ENCODE measurements at places on chromosomes 6 and 20. TPM values are rescaled to one million over a fixed set of nuclear protein-coding genes. Genes with fewer than 3 reads are reported as not detected.

DNA sequence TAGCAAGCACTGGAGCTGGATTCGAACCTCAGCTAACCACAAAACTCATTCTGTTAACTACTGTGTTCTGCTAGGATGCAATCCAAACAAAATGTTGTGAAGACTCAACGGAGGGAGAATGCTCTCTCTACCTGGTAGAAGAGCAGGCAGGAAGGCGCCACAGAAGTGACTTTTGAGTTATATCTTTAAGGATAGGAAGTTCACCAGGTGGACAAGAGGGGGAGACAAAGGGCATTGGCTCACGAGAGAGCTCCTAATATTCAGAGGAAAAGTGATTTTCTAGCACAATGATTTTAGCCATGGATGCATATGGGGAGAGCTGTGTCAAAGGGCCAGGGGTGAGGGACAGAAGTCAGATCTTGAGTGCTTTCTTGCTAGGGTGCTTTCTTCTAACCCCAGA lies 108.4 kb upstream of the MAFB start:
- peak; percentile 33 for DNase-seq

Gene PRKN
- 3.8 TPM for total RNA-seq

DNA sequence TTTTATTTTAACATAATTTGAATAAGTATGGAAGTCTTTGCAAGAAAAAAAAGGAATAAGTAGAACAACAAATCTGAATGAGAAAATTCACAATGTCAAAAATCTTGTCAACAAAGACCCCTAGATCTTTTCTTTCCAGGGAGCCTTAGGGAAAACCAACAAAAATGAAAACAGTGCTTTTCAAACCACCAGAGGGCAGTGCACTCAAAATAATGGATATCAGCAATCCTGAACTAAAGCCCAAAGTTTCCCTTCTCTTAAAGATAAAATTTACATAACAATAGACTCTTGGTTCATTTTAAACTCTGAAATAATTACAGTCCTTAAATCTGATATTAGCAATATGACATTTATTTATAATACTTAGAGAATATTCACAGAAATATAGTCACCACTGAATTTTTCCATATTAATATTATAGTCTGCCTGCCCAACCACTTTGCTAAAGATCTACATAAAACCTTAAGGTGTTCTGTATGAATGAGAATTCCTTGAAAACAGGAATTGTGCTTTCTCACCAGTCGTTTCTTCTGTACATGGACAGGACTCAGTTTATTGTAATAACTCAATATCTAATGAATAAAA lies 105.3 kb upstream of the BMP5 start:
- DNase-seq = peak; percentile 46

- no peak for DNase-seq
These were observed 489 bp downstream of the TBX18 start for GRCh38 chr6:84763886-84764331.

GRCh38 chr20:47382746-47383415 lies 26.4 kb upstream of the ZMYND8 start:
- no peak for DNase-seq

Gene UBD
- total RNA-seq = 82.8 TPM

Gene DAAM2
- total RNA-seq = not detected

DNA sequence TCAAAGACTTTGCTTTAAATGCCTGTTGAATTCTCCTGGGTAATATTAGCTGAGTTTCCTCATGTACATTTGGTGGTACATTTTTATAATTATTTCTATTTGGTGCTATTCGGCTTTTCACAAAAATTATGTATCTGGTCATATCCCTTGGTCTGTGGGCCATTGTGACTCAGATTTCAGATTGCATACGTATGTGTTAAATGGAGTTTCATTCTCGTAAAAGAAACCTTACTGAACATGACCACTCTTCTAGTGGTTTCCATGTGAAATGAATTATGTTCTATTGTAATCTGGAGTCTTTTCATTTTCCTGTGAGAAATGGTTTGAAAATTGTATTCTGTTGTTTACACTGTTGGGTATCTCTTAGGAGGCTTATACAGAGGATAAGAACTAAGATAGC lies 386.2 kb upstream of the FLRT3 start:
- DNase-seq = no peak

Data from Calu3 (cell line).